SJCRH30 (cell line): ENCODE measurements at places on chromosomes 3 and 15. TPM values are rescaled to one million over a fixed set of nuclear protein-coding genes. Genes with fewer than 3 reads are reported as not detected.

DNA sequence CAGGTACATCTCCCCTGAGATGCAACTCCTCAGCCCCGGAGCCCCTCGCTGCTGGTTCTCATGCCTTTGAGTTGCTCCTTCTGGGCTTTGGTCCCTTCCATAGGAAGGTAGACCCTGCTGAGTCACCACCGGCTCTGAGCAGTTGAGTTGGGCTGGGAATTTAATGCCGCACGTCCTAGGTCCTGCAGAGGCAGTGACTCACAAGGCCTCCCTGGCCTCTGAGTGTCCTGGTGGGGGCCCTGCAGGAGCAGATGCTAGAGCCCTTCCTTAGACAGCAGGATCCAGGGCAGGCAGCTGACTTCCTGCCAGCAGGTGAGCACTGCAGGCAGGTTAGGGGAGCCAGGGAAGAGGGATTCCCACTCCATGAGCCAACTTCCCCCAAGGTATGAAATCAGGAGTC, 5.5 kb upstream of the NTRK3 start:
- H3K27me3 ChIP-seq, result no peaks in the 10 kb centered on the region; the same call in 1 of the 2 replicates
- no peak overlapping the region for H3K27ac ChIP-seq
- no peak for DNase-seq
- H3K4me1 ChIP-seq, result no peaks in the 10 kb centered on the region
- H3K4me3 ChIP-seq, result no peak overlapping the region
- no peaks in the 10 kb centered on the region for H3K36me3 ChIP-seq

- DNase-seq, result no peak
- no peak overlapping the region for H3K27ac ChIP-seq
Measured at GRCh38 chr15:69782809-69783208, 314.9 kb downstream of the TLE3 start.

DNA sequence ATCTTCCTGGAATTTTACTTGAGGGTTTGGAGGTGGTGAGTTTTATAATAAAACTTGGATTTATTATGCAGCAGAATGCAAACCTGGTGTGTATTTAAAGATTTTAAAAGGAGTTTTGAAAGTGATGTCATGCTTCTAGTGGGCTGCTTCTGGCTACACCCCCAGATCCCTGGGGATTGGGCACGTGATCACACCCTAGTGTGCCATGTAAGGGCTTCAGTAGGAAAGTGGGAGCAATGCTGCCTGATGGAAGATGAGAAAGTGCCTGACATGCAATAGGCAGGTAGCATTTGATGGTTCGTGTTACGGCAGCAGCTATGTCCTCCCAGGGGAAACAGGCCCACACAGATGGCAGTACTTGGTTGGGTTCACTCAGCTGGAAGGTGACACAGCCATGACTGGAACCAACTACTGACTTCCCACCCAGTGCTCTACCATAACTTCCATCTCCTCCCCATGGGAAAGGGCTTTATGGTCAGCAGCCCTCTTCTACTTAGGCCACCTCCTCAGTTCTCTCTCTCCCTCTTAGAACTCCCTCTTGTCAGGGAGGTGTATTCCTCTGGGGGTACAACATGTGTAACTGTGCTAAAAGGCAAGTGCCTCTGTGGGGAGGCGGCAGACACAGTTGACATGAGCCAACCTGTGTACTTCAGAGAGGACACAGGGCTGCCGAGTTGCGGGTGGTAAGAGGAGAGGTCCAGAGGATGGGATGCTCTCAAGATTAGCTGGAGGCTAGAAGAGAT, 5.6 kb downstream of the ITPKA start:
- H3K4me3 ChIP-seq, result no peak overlapping the region
- peaks cover 4% of the 10 kb centered on the region for H3K36me3 ChIP-seq
- no peak overlapping the region for H3K27ac ChIP-seq
- DNase-seq, result no peak
- H3K27me3 ChIP-seq, result no peaks in the 10 kb centered on the region

- DNase-seq, result no peak
- H3K27me3 ChIP-seq, result 0 out of 2 replicates have a peak, but pooled peaks cover 2% of the 10 kb centered on the region
- no peaks in the 10 kb centered on the region for H3K36me3 ChIP-seq
Measured at GRCh38 chr3:96831175-96831574, 16.8 kb downstream of the EPHA6 start.

Gene TEX55
- total RNA-seq, result 0.10 and 0.13 TPM in 2 replicates
